ENCODE measurements at places on chromosomes 1 and 21. TPM values are rescaled to one million over a fixed set of nuclear protein-coding genes. Genes with fewer than 3 reads are reported as not detected.
A peak's percentile ranks its signal among the peaks of the same experiment; 100 is the strongest.

DNA sequence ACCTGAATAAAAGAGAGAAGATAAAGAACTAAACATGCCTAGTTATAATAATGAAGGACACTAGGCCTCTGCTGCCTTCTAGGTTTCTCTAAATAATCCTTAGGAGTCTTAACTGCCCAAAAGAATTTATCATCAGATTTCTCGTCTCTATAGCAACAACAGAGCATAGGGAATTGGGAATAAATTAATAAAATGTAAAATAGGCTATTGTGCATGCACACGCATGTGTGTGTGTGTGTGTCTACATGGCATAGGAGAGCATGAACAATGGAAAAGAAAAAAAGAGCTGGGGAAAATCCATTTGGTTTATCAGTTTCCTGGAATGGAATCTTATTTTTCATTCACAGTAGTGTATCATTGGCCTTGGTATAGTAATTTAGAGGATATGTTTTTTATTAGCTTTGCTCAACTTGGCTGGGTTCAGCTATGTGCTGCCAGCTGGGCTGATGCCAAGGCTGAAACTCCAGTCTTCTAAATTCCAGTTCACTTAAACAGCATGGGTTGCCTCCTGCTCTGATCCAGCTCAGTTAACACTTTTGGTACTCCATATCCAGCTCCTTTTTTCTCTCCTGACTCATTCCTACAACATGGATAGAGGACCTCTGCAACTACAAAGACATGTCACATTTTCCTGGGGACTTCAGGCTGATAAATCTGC lies 80.6 kb upstream of the SLFNL1 start:
- DNase-seq, result no peak
- no peaks in the 10 kb centered on the region for H3K4me1 ChIP-seq
- H3K27me3 ChIP-seq, result no peaks in the 10 kb centered on the region
- H3K27ac ChIP-seq, result no peak overlapping the region
- H3K36me3 ChIP-seq, result no peaks in the 10 kb centered on the region

ABCA4 gene
- not detected for polyA plus RNA-seq

DNA sequence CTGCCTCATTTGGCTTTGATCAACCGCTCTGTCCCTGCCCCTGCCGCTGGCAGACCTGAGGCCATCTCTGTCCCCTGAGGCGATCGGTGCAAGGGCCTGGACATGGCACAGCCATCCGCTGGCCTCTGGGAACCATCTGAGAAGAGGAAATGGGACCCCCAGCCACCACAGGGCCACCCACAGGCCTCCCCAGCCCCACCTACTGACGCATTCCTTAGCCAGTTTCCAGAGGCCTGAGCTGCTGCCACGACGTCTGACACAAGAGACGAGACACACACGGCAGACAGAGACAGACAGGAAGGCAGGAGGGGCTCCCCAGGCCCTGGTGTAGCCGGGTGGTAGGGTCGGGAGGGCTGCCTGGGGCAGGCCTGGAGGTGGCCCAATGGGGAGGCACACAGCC lies 37.3 kb upstream of the EDN2 start:
- no peak for DNase-seq
- H3K27ac ChIP-seq, result no peak overlapping the region
- no peaks in the 10 kb centered on the region for H3K27me3 ChIP-seq
- H3K4me1 ChIP-seq, result no peaks in the 10 kb centered on the region

DNA sequence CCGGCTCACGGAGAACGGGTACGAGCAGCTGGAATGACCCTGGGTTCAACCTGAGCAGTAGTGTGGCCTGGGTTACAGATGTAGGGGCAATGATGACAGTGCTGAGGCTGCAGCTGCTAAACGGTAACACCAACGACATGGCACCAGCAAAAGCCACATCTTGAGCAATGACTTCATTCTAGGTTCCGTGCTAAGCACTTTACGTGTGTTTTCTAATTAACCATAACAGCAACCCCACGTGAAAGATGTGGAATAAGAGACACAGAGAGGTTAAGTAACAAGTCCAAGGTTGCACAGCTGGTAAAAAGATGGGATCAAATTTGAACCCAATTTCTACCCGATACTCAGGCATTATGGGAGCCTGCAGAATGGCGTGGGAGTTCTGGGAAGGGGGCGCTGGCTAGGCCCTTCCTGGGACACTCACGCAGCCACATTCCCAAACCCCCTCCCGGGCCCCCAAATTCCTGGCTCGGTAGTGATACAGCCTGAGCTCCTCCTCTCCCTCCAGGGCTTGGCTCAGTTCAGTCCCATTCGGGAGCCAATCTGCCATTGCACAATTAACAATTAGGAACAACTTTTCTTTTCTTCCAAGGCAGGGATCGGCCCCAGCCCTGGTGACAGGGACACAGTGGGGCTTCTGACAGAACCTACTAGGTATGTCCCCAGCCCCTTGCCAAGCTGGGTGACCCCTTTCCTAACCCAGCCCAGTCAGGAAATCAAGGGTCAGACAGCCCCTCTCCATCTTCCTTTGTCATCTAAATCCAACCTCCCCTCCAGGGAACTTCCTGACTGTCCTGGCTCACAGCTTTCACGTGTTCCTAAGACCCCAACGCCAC lies 23.8 kb upstream of the ECE1 start:
- no peak overlapping the region for H3K4me3 ChIP-seq
- no peak for DNase-seq
- H3K27ac ChIP-seq, result no peak overlapping the region
- H3K27me3 ChIP-seq, result no peaks in the 10 kb centered on the region
- H3K4me1 ChIP-seq, result peaks cover 4% of the 10 kb centered on the region

RGS13 gene
- polyA plus RNA-seq, result not detected

- H3K4me1 ChIP-seq, result no peaks in the 10 kb centered on the region
- H3K27ac ChIP-seq, result no peak overlapping the region
- H3K27me3 ChIP-seq, result no peaks in the 10 kb centered on the region
- DNase-seq, result no peak
- H3K4me3 ChIP-seq, result no peak overlapping the region
Observed at GRCh38 chr21:18760247-18760646, 356.7 kb upstream of the TMPRSS15 start.

DNA sequence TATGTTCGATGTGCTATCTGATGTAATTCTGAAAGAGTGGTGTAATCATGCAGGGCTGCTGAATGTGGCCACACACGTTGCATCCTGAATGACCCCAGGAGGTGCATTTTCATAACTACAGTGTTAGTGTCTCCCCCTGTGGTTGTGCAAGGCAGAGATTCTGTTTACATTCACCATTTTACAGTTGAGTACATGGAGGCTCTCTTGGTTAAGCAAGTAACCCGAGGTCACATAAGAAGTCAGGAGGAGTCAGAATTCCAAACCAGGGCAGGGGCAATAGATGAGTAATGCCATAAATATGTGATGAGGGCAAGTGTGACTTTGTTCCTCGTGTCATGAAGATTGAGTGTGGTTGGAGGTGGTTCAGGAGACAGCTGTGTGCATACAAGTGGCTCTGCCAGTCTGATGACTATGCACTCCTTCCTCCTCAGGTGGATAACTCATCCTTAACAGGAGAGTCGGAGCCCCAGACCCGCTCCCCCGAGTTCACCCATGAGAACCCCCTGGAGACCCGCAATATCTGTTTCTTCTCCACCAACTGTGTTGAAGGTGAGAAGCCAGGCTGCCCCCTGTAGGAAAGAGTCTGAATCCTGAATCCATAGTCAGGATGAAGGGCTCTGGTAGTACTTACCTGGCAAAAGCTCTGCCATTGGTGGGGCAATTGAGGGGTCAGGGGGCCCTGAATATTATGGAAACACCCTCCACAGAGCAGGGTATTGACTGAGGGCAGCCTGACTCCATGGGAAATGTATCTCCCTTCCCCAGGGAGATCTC lies 9.3 kb downstream of the ATP1A2 start:
- no peak overlapping the region for H3K27ac ChIP-seq
- H3K27me3 ChIP-seq, result no peaks in the 10 kb centered on the region
- no peak overlapping the region for H3K4me3 ChIP-seq

DNA sequence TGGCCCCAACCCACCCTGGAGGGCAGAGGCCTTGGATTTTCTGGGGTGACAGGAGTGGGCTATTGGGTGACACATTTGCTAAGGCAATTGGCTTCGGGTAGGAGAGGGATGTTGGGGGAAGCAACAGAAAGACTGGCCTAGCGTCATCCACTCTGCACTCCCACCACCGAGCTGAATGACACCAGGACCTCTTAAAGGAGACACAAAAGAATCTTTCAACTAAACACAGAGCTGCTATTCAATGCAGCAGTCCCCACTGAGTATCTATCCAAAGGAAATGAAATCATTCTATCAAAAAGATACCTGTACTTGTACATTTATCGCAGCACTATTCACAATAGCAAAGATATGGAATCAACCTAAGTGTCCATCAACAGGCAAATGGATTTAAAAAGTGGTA lies 6.2 kb downstream of the TFF2 start:
- H3K4me1 ChIP-seq, result no peaks in the 10 kb centered on the region
- DNase-seq, result no peak
- no peak overlapping the region for H3K27ac ChIP-seq
- H3K27me3 ChIP-seq, result no peaks in the 10 kb centered on the region
- H3K36me3 ChIP-seq, result no peaks in the 10 kb centered on the region

DNA sequence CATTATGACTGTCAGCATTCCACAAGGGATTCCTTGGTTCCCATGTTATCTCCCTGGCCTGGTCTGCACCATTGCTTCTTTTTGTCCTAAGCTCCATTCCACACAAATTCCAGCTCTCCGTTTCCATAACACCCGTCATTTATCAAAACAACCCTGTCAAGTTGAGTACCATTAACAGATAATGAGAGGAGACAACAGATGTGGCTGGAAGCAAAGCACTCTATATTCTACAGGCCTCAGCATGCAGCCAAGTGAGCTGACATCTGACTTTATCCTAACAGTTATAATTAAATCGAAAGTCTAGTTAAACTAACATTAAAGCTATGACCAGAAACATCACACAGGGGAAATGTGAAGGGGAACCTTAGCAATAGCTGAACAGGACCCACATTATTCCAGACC lies 110.4 kb downstream of the RERE start:
- H3K27me3 ChIP-seq, result peaks cover 11% of the 10 kb centered on the region
- H3K27ac ChIP-seq, result no peak overlapping the region
- H3K36me3 ChIP-seq, result no peaks in the 10 kb centered on the region
- no peak for DNase-seq
- peaks cover 12% of the 10 kb centered on the region for H3K4me1 ChIP-seq

- H3K27ac ChIP-seq, result no peak overlapping the region
- no peaks in the 10 kb centered on the region for H3K27me3 ChIP-seq
- H3K4me3 ChIP-seq, result no peak overlapping the region
- H3K4me1 ChIP-seq, result no peaks in the 10 kb centered on the region
- H3K36me3 ChIP-seq, result no peaks in the 10 kb centered on the region
- DNase-seq, result no peak
Observed at GRCh38 chr1:109864930-109865612, 45.6 kb upstream of the CSF1 start.

DNA sequence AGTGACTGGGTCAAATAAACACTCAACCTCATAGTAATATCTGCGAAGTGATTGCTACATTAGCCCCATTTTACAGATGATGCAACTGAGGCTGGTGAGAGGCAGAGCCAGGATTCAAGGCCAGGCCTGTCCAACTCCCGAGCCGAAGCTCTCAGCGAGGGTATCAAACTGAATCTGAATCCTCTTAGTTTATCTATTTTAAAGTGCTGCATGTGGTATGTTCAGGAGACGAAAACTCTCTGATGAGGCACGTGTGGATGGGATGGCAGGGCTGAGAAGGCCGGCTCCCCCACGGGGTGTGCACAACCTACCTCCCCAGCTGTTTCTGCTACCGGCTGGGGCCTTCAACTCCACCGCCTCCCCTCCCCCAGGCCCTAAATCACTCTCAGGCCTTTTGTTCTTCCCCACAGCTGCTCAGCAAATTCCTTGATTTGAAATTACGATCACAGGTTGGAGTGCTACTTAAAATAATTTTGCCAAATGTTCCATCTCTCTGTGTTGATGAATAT lies 171.8 kb downstream of the TOMM20 start:
- H3K36me3 ChIP-seq, result no peaks in the 10 kb centered on the region
- peak overlapping the region; percentile 38 for H3K27ac ChIP-seq
- H3K27me3 ChIP-seq, result no peaks in the 10 kb centered on the region
- no peak overlapping the region for H3K4me3 ChIP-seq
- no peak for DNase-seq
- H3K4me1 ChIP-seq, result peaks cover 39% of the 10 kb centered on the region

DNA sequence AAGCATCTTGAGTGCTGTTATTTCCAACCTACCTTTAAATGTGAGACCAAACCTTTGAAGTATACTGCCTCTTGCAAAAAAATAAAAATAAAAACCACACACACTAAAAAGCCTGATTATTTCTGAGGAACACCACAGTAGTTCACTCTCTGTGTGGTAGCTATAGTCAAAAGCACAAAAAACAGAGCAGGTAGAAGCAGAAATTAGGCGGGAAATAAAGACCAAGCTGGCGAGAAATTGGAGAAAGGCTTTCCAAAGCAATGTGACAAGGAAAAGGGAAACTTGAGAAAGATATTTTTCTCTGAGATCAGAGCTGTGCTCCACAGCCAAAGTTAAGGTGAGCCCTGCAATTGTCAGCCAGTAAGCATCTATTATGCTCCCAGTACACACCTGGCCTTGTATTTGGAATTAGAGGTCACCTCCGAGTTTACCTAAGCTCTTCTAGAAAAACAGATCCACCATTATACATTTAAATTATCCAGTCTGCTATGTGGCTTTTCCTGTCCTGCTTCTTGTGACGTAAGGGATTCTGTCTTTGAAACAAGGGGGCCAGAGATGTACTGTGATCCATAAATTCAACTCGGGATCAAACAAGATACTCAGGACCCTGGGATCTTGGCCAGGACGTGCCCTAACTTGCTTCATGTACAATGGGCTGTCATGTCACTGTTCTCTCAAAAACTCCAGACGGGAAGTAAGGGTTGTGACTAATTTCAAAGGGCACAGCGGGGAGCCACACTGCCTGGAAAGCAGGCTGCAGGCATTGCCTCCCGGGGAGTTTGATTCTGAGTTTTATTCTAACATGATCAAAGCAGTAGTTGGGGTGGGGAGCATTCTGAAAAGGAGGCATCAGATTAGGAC lies 39.8 kb upstream of the RAB4A start:
- H3K4me1 ChIP-seq, result peaks cover 13% of the 10 kb centered on the region
- H3K36me3 ChIP-seq, result no peaks in the 10 kb centered on the region
- DNase-seq, result no peak
- no peaks in the 10 kb centered on the region for H3K27me3 ChIP-seq
- H3K27ac ChIP-seq, result no peak overlapping the region

- peaks cover 7% of the 10 kb centered on the region for H3K27me3 ChIP-seq
- no peak overlapping the region for H3K4me3 ChIP-seq
- peaks cover 39% of the 10 kb centered on the region for H3K4me1 ChIP-seq
Observed at GRCh38 chr1:9420835-9421532, 118.3 kb upstream of the SLC25A33 start.

PIGV gene
- polyA plus RNA-seq, result 19.1 TPM

COL11A1 gene
- not detected for polyA plus RNA-seq

NR0B2 gene
- polyA plus RNA-seq, result not detected

GRCh38 chr1:232346844-232347243 lies 283.1 kb downstream of the SIPA1L2 start:
- no peak overlapping the region for H3K27ac ChIP-seq
- no peaks in the 10 kb centered on the region for H3K27me3 ChIP-seq
- H3K4me3 ChIP-seq, result no peak overlapping the region
- no peak for DNase-seq
- no peaks in the 10 kb centered on the region for H3K4me1 ChIP-seq

- H3K4me3 ChIP-seq, result no peak overlapping the region
- no peak overlapping the region for H3K27ac ChIP-seq
- no peaks in the 10 kb centered on the region for H3K4me1 ChIP-seq
- no peaks in the 10 kb centered on the region for H3K27me3 ChIP-seq
- no peak for DNase-seq
Observed at GRCh38 chr1:103146166-103146565, 37.8 kb upstream of the COL11A1 start.

- no peak for DNase-seq
- H3K36me3 ChIP-seq, result no peaks in the 10 kb centered on the region
- no peak overlapping the region for H3K4me3 ChIP-seq
- no peak overlapping the region for H3K27ac ChIP-seq
Observed at GRCh38 chr1:220368352-220369265, 96.4 kb upstream of the RAB3GAP2 start.

VPS45 gene
- polyA plus RNA-seq, result 27.5 TPM

Data from CD8-positive, alpha-beta memory T cell (primary cell).